ENCODE measurements at places on chromosomes 2 and 18. TPM values are rescaled to one million over a fixed set of nuclear protein-coding genes. Genes with fewer than 3 reads are reported as not detected.

Gene UGT1A9
- 37.2 TPM for total RNA-seq

DNA sequence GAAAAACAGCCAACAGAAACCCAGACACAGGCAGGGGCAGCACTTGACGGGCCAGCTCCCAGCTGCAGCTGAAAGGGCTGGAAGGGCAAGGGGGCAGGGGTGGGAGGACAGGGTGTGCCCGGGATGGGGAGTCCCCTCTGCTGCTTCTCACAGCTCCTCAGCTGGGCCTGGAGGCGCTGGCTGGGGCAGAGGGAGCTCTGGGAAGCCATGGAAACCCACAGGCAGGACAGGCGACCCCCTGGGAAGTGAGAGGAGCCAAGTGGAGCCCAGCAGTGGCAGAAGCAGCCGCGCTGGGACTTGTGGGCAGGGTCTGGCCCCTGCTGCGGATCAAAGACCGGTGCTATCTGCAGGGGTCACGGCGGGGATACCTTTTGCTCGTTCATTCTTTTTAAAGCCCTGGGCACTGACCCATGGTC is 20.7 kb downstream of the OTOF start:
- no peak for DNase-seq

- DNase-seq, result no peak
Measured at GRCh38 chr2:68562934-68563333, 80.4 kb upstream of the PROKR1 start.

- DNase-seq, result no peak
Measured at GRCh38 chr2:38750011-38750890, 910 bp downstream of the SRSF7 start.

Gene TEX44
- total RNA-seq, result not detected

GRCh38 chr2:178782236-178782635 is 25.0 kb downstream of the TTN start:
- DNase-seq, result peak; percentile 4
